ENCODE measurements at places on chromosomes 13 and 19.

DNA sequence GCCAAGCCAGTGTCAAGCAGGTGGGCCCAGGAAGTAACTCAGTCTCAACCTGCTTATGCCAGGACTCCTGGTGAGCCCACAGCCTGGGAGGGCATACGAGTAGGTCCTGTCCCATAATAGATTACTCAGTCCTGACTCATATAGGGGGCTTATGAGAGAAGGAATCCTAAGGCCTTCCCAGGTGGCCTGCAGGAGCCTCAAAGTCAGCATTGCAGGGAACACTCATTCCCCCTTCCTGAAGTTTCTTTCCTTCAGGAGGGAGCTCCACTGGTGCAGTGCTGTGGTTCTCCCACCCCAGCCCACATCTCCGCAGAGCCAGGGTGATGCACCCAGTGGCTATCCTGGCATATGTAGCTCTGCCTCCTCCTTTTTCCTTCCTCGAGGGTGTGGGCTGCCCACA is 137.3 kb downstream of the ZIC5 start:
- DNase-seq = no peak

DNA sequence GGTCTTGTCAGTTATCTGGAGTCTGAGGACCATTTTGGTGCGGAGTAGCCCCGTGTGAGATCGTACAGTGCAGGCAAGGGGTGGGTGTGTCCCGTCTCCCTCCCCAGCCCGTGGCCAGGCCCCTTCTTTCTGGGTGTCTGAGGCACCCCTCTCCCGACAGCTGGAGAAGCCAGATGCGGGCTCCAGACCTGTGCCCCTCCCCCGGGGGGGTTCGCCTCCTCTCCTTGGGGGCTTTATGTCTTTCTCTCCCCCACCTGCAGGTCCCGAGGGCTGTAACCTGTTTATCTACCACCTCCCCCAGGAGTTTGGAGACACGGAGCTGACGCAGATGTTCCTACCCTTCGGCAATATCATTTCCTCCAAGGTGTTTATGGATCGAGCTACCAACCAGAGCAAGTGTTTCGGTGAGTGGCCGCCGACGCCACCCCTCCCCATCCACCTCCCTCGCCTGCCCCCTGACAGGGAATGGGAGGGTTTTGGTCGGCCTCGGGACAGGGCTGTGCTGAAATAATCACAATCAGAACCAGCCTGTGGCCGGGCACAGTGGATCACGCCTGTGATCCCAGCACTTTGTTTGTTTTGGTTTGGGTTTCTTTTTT is 65.6 kb downstream of the CELF5 start:
- no peak for DNase-seq

DNA sequence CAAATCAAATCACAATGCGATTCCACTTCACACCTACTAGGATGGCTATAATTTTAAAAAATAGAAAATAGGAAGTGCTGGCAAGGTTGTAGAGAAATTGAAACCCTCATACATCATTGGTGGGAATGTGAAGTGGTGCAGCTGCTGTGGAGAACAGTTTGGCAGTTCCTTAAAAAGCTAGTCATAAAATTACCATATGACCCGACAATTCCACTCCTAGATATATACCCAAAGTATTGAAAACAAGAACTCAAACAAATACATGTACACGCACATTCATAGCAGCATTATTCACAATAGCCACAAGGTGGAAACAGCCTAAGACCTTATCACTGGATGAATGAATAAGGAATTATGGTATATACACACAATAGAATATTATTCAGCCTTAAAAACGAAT is 12.0 kb downstream of the HMGB1 start:
- DNase-seq = no peak

DNA sequence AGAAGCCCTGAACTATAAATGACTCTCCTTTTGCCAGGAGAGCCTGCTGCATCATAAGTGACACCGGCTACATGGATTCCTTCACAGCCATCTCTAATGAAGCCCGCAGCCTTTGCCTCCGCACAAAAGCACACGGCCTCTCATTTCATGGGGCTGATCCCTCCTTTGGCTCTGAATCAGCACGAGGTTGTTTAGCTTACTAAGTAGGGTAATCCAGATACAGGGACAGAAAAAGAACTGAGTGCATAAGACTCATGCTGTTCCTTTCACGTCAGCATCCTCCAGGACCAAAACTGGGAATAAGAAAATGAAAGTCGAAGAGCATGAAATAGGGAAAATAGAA is 136.3 kb downstream of the DCT start:
- no peak for DNase-seq

DNA sequence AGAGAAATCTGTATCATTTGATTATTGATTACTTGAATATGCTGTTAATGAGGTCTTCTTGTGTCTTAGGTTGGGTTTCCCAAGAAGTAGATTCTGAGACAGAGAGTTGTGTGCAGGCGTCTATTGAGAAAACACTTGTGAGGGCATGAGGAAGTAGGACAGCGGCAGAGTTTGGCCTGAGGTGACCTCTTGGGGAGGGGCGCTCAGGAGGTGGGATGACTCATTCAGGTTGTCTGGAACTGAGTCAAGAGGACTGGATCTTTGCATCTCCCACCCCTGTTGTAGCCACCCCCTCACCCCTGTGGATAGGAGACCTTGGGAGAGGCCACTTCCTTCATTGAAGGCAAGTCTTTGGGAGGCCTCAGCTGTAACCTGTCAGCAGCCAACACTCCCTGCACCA is 35.2 kb upstream of the WDFY2 start:
- no peak for DNase-seq

GRCh38 chr13:77398825-77399620 is 72.1 kb upstream of the MYCBP2 start:
- DNase-seq = no peak

- DNase-seq = no peak
These were observed 807.5 kb upstream of the ATXN8OS start for GRCh38 chr13:69300131-69300530.

GRCh38 chr13:106523576-106523975 is 11.9 kb downstream of the EFNB2 start:
- no peak for DNase-seq

DNA sequence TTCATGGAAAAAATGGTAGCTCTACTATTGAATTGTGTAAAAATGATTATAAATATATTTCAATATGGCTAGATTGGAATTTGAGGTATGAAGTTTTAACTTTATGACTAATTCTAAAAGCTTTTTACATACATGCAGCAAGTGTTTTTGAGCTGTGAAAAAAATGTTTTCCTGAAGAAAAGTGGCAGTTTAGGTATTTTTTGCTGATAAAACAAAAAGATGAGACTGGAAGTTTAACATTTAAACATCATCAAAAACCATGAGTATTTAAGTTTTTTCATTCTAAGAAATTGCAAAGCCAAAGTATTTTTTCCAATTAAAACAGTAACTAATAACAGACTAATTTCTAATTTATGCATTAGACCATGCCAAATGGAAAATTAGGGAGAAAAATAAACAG is 751.1 kb downstream of the FGF9 start:
- no peak for DNase-seq

DNA sequence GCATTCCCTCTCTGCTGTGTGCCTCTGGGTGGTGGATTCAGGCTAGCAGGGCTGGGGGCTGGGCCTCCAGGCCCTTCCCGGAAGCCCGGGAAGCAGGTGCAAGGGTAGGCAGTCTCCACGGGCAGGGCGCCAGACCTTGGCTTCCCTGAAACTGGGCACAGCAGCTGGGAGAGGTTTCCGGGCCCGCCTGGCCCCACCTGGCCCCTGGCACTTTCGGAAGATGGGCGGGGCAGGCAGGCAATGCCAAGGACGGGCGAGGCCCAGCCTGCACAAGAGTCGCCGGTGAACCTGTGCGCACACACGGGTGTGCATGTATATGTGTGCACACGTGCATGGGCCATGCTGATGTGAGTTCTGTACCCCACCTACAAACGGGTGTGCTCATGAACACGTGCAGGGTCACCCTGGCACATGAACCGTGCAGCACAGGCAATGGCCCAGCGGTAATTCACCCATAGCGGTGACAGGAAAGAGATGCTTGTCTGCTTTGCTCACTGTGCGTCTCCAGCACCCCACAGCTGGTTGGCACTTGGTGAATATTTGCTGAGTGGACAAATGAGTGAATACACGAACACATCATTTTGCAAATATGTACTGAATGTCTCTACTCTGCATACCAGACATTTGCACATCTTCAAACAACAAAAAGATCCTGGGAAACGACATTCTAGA is 15.3 kb downstream of the GADD45B start:
- DNase-seq = no peak

- DNase-seq = no peak
These were observed 2.1 kb downstream of the TEX30 start for GRCh38 chr13:102771298-102772041.

DNA sequence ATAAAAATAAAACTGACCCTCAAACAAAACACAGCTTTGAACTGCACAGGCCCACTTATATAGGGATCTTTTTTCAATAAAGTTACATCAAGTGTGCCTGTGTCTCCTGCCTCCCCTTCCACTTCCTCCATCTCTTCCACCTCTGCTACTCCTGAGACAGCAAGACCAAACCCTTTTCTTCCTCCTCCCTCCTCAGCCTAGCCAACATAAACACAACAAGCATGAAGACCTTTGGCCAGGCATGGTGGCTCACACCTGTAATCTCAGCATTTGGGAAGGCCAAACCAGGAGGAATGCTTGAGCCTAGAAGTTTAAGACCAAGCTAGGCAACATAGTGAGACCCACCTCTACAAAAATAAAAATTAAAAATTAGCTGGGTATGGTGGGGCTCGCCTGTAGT is 72.6 kb downstream of the ELF1 start:
- DNase-seq = no peak

- DNase-seq = no peak
These were observed 30.8 kb upstream of the RFC3 start for GRCh38 chr13:33787051-33787591.

DNA sequence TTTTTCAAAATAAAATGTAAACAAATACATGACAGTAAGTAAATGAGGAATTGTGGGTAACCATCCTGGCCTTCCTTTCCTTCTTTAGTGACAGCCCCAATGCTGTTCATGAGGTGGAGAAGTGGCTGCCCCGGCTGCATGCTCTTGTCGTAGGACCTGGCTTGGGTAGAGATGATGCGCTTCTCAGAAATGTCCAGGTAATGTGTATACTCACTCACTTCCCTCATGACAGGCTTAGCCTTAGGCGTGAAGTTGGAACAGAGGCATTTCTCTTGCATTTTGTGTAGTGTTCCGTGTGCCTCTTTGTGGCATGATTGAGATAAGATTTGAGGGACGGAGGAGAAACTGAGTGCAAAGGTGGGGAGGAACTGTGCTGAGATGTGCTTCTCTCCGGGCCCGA is 12.0 kb downstream of the NAXD start:
- no peak for DNase-seq

- no peak for DNase-seq
These were observed 2.0 kb upstream of the P2RY11 start for GRCh38 chr19:10109528-10109927.

DNA sequence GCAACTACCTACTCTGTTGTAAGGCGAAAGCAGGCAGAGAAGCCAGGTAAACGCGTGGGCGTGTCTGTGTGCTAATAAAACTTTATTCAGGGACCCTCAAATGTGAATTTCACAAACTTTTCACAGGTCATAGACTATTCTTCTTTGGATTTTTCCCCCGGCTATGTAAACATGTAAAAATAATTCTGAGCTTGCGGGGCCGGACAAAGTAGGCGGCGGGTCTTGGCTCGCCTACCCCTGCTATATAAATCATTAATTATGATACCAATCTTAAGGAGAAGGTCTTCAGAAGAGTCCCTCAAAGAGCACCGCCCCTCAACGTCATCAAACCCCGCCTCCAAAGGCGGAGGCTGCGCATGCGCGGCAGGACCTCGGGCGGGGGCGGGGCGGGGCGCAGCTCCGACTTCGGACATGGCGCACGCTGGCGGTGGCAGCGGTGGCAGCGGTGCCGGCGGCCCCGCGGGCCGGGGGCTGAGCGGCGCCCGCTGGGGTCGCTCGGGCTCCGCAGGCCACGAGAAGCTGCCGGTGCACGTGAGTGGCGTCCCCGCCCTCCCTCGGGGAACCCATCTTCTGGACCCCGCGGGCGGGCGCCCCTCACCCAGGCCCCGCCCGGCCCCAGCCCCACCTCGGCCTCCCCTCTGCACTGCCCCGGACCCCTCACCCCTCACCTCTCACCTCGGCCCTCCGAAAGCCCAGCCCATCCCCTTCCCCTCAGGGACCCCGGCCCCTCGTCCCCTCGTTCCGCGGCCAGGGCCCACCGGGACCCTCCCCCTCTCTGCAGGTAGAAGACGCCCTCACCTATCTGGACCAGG is at the start of gene SIN3B:
Gene SIN3B, plus strand, starts transcription at position 389 of the 812 bp plus-strand sequence. Its CDS starts 23 bp downstream, at position 412.
- peak; percentile 77 for DNase-seq

- peak; percentile 25 for DNase-seq
These were observed 198.4 kb downstream of the NDFIP2 start for GRCh38 chr13:79679334-79679733.

GRCh38 chr13:48216204-48216711 is 16.7 kb upstream of the ITM2B start:
- no peak for DNase-seq

- no peak for DNase-seq
These were observed 39.4 kb upstream of the MEDAG start for GRCh38 chr13:30866677-30867076.

DNA sequence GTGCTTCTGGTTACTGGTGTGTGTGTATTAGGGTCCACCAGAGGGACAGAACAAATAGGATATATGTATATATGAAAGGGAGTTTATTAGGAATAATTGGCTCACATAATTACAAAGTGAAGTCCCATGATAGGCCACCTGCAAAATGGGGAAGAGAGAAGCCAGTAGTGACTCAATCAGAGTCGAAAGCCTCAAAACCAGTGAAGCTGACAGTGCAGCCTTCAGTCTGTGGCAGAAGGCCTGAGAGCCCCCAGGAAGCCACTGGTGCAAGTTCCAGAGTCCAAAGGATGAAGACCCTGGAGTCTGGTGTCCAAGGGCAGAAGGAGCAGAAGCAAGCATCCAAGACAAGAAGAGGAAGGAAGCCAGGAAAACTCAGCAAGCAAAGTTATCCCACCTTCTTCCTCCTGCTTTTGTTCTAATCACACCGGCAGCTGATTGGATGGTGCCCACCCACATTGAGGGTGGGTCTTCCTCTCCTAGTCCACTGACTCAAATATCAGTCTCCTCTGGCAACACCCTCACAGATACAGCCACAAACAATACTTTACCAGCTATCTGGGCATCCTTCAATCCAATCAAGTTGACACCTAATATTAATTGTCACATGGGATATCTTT is 21.7 kb upstream of the SCEL start:
- no peak for DNase-seq

- no peak for DNase-seq
These were observed 330.1 kb downstream of the UQCRFS1 start for GRCh38 chr19:28882818-28883217.

DNA sequence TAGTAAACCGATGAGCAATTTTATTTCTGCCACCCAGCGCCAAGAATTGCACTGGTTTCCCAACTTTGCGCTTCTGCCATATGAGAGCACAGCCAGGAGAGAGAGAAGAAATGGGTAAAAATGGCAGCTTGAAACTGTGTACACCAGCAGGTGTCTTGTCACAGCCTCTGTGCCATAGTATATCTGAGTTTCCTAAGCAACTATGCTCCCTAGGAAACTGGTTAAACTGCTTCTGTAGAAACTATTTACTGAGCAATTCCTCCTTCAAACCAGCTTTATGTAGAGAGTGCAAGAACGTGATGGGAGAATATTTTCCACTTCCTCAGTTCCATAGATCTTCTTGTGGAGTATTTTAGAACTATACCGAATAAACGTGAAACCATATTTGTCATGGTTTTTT is 1361.3 kb downstream of the PCDH9 start:
- no peak for DNase-seq

Measured in stimulated activated CD4-positive, alpha-beta T cell treated with anti-CD3 and anti-CD28 coated beads, Interleukin-4, amount 100 ng/mL, for 48 hours (primary cell).